Epithelial cell of prostate (primary cell): ENCODE measurements at places on chromosomes 16 and 17.

GRCh38 chr16:60419859-60420258, 1616.4 kb downstream of the CDH8 start:
- no peak for DNase-seq

GRCh38 chr16:71264299-71264698, 24.9 kb downstream of the CMTR2 start:
- no peak for DNase-seq

- no peak for DNase-seq
These were observed 94.7 kb downstream of the ZNF778 start for GRCh38 chr16:89312194-89312593.

GRCh38 chr16:89507834-89508590, at the start of gene SPG7:
SPG7 (plus strand) TSS chr16:89508403; CDS start chr16:89508418, 15 bp downstream.
- DNase-seq, result no peak

GRCh38 chr17:15261258-15261801, 3.8 kb downstream of the PMP22 start:
- DNase-seq, result no peak

DNA sequence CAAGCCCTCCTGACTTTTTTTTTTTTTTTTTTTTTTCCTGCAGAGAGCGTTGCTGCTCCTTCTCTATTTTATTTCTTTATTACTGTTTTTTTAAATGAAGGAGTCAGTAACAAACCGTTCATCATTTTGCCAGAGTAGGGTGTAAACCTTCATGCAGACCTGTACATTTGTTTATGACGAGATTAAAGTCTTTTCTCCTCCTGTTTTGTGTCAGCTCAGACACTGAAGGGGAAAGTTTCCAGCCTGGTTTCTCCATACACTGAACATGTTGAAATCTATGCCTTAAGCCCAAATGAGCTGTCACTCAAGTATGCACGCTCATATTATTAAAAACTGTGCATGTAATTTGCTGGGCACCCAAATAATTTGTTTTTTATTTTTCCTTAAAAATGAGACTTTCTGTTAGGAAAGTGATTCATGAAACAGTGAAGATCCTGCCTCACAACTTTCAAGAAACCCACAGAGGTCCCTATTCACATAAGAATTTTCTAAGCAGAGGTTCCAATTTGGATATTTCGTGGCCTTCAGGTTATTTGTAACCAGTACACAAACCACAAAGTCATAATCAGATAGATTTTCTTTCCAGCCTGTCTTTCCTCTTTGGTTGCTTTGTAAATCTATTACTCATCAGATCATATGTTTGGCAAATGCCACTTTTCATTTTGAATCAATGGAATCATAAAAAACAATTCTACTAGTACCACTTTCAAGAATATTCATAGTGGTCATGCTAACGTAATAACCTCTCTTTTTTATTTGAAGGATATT, 700.3 kb downstream of the MAF start:
- no peak for DNase-seq

DNA sequence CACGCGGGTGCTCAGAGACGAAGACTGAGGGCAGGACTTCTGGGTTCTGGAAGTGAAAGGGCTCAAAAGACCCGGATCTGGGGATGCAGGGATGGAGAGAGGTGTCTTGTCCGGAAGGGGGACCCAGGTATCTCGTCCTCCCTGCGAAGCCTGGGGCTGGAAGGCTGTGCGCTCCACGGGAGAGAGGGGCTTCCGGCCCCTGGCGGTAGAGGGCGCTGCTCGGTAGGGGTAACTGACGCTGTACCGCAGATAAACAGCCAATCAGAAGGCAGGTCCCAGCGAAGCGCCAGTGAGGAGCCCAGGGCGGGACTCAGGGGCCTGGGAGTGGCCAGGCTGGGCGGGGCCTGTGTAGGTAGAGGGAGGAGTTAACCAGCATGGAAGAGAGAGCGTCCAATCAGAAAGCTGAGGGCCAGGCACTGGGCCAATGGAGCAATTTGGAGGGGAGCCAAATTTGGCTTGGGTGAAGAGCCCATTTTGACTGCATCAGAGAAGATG, 804 bp downstream of the TGFB1I1 start:
- peak; percentile 51 for DNase-seq

- DNase-seq, result no peak
These were observed 266.7 kb downstream of the SOX9 start for GRCh38 chr17:72387487-72387886.

DNA sequence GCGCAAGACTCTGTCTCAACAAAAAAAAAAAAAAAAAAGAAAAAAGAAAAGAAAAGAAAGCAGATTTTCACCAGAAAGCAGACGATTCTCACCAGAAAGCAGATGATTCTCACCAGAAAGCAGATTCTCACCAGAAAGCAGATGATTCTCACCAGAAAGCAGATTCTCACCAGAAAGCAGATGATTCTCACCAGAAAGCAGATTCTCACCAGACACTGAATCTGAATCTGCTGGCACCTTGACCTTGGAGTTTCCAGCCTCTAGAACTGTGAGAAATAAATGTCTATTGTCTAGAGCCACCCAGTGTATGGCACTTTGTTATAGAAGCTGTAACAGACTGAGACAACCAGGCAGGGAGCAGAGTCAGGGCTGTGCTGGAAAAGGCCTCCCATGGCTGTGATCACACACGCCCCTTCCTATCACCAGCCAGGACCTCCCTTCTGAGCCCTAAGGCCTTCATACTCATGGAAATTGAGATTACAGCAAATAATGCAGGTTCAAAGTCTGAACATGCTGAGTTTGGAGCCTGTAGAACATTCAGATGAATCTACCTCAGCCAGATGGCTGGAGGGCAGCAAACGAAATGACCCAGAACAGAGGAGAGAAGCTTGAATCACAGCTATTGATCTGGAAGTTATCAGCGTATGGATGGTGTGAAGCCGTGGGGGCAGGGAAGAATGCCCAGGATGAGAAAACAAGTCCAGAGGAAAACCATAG, 309.3 kb downstream of the SLC39A11 start:
- DNase-seq, result no peak

- DNase-seq, result no peak
These were observed 309 bp downstream of the DNAH2 start for GRCh38 chr17:7717756-7718350.

GRCh38 chr16:84970447-84971127, 40.7 kb downstream of the ZDHHC7 start:
- DNase-seq, result peak; percentile 31

DNA sequence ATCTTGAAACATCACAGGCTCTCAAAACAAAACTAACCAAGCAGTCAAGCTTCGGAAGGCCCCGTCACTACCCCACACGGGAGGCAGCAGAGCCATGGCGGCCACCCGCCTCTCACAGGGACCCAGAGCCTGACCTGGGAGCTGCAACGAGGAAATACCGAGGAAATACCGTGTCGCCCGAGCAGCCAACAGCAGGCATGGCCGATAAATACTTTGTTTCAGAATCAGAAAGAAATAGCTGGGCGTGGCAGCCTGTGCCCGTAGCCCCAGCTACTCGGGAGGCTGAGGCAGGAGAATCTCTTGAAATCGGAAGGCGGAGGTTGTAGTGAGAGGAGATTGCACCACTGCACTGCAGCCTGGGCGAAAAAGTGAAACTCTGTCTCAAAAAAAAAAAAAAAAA, 6.9 kb downstream of the LMF1 start:
- DNase-seq, result no peak

DNA sequence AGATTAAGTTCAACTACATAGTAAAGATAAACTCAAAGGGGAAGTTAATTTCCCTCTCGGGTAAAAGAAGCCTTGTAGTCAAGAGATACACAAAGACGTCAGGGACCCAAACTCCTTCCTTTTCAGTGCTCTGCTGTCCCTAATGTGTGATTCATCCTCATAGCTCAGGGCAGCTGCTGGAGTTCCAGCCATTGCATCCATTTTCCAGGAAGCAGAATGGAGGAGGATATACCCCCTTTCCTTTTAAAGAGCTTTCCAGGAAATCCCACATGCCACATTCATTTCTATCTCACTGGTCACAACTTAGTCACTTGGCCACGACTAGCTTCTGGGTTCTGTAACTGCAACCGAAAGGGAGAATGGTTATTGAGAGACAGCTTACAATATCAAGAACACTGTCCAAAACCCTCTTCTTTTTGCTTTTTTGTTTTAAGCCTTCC, 95.3 kb downstream of the SOCS1 start:
- DNase-seq, result no peak

DNA sequence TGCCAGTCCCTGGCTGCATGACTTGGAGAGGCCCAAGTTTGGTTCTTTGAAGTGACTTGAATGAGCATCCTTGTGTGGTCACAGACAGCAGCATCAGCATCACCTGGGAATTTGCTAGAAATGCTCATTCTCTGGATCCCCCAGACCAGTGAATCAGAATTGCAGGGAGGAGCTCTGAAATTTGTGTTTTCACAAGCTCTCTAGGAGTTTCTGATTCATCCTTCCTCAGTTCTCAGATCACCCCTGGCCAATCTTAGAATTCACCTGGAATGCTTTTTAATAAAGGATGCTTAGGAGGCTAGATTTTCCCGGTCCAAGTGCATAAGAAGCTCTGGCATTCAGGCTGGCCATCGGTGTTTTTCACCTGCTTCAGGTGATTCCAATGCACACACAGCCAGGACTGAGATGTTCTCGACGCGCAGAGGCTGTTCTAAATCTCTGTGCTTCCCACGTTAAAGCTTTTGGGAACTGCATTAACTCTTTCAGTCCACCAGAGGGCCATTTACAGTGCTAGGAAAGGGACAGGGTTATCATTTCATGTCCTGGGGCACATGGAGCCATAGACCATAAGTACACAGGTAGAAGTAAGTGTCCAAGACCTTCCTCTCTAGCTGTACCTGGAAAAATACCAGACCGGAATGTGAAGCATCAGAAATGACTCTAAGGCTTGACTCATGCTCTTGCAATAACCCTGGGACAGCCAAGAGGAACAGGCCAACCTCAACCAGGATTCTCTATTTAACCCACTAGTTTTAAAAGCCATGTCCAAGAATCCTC, 85.7 kb upstream of the XYLT1 start:
- DNase-seq, result peak; percentile 40

GRCh38 chr17:850851-851763, 69.0 kb downstream of the MRM3 start:
- no peak for DNase-seq

- DNase-seq, result no peak
These were observed 5.7 kb upstream of the EXOSC6 start for GRCh38 chr16:70257391-70257790.

DNA sequence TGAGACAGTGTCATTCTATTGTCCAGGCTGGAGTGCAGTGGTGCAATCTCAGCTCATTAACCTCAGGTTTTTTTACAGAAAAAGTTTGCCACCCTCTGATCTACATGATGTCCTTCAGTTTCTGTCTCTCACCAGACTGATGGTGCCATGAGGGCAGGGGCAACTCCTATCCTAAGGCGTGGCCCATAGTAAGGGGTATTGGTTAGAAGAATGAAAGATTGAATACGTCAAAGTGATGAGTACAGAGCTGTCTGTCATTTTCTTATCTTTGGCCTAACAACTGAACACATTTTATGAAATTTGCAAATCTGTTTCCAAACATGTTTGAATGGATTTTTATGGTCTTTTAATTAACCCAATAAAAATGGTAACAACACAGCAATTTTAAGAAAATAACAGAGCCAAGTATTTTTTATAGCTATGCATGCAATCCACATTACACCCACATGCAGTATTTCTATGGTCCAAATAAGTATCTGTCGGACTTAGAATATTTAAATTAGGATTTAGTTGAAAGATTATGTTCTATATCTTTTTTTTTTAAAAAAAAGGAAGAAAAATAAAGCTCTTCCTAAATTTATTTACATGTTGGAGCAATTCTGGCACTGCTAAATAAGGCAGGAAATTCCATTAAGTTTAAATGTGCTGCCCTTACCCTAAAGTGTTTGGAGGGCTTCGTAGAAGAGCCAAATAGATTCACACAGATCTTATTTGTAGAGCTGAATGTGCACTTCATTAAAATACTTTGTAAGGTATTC, 192.8 kb downstream of the WWOX start:
- no peak for DNase-seq

DNA sequence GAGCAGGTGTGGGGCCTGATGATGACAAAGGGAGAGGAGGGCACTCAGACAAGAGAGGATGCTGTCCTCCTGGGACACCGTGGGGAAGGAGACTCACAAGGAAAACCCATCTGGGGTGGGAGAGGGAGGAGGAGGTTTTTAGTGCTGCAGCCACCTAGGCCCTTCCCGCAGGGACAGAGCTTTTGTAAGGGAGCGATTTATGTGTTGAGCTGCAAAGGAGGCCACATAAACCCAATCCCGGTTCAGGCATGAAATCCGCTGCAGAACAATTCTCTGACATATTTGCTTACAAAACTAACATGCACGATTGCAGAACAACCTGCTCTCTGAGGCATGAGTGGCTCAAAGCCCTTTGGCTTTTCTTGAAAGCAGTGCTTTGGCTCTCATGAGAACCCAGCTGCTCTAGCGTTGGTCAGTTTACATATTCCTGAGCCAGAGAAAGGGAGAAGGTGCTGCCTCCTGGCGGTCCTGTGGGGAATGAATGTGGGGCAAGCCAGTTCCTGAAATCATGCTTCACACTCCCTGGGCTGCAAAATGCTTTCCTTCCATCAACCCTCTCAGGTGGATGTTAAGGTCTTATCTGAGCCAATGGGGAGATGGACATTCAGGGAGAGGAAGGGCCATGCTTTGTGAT, 122.4 kb upstream of the NLRP1 start:
- no peak for DNase-seq

DNA sequence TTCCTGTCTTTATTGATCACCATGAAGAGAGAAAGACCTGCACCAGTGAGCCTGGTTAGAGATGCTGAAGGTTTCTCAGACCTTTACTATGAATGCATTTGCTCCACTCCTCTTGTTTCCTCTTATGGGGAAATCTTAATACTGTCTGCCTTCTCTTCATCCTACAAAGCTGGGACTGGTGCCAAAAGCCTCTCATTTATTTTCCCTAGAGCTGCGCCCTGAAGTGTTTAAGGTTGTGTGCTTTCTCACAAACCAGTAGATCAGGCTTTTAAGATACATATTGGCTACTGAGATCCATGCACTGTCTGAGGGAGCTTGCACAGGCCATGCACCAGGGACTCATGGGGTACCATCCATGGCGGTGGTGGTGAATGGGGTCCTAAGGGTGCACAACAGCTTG, 286.1 kb upstream of the PMFBP1 start:
- DNase-seq, result no peak
